CD4-positive, alpha-beta T cell treated with Interferon alpha-2 for 1 hour (primary cell): ENCODE measurements at places on chromosomes 16 and 17.

DNA sequence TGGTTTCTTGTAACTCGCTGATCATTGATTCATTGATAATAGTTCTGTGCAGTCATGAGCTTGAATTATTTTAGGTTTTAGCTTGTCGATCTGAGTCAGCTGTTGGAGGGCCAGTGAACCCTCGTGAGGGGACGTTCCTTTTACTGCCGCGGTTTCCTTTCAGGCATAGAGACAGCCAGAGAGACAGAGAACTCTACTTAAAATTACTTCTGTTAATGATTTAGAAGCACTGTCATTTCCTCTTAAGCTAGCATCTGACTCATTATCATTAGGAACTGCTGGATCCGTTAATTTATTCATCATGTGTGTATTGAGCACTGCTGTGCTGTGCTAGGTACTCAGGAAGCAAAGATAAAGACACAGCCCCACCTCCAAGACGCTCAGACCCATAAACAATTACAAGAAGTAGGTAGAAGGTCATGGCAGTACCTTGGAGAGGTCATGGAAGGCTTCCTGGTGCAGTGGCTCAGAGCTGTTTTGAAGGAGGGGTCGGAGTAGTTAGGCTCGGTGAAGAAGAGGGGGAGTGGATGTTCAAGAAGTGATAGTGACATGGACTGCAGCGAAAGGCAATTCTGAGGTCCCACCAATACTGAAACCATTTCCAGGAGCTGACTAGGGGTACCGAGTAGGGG, 3.3 kb downstream of the PGS1 start:
- peak; percentile 80 for DNase-seq

GRCh38 chr16:22217890-22218730, 12.0 kb downstream of the EEF2K start:
- peak; percentile 38 for DNase-seq

DNA sequence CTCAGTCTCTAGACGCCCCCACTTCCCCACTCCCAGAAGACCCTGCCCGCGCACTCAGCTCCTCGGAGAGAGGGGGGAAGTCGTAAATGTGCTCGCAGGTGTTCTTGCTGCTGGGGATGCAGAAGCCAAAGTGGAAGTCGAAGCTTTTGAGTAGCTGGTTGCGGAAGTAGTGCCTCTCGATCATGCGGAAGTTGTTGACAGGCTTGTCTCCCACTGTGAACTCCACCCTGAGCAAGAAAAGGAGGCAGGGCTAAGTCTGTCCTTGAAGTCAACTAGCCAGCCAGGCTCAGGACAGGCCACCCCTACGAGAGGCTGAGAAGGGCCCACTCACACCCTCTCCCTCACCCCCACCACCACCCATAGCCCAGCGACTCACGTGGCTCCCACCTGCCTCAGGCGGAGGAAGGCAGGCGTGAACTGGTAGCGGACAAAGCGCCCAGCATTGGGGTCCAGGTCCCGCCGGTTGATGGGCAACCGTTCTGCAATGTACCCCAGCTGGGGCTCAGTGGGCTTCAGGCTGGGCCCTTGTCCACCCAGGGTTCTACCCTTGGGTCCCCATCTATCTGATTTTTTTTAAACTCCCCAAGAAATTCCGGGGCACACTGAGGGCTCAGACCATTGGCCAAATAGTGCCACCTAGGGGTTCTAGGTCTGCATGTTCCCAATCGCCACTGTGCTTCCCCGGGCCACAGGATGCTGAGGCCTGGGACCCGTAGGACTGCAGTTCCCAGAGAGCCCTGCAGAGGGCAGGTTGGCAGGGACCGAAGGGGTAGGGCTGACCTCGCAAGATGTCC, 4.6 kb downstream of the UNC119 start:
- DNase-seq, result peak; percentile 74

DNA sequence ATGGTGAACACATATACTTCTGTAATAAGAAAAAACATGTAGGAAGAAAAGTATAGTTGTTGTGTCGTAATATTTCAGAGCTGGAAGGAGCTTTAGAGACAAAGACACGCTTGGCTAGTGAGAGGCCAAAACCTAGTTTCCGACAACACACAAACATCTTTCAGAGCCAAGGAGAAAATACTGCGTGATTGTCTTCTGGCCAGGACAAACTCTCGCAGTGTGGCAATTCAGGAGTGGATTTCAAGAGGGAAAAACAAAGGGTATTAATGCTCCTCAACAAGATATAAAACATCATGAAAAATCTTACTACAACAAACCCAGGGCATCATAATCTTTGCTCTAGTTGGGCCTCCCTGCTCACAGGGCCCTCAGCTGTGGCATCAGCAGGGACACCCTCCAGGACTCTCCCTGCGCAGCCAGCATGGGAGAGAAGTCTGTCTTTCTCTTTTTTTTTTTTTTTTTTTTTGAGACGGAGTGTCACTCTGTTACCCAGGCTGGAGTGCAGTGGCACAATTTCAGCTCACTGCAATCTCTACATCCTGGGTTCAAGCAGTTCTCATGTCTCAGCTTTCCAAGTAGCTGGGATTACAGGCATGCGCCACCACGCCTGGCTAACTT, 66.4 kb downstream of the CYB5B start:
- no peak for DNase-seq

GRCh38 chr17:27665549-27665948, 34.6 kb downstream of the LGALS9 start:
- DNase-seq, result no peak

GRCh38 chr16:82011199-82011641, at the start of gene SDR42E1:
Gene SDR42E1 (minus strand): TSS chr16:82011470. CDS start chr16:82000858, 10,612 bp downstream.
- peak; percentile 77 for DNase-seq

GRCh38 chr16:35391328-35391727, 1931.9 kb downstream of the TP53TG3F start:
- DNase-seq, result no peak

- DNase-seq, result peak; percentile 2
These were observed 59.0 kb downstream of the ARHGAP17 start for GRCh38 chr16:24955975-24956731.

DNA sequence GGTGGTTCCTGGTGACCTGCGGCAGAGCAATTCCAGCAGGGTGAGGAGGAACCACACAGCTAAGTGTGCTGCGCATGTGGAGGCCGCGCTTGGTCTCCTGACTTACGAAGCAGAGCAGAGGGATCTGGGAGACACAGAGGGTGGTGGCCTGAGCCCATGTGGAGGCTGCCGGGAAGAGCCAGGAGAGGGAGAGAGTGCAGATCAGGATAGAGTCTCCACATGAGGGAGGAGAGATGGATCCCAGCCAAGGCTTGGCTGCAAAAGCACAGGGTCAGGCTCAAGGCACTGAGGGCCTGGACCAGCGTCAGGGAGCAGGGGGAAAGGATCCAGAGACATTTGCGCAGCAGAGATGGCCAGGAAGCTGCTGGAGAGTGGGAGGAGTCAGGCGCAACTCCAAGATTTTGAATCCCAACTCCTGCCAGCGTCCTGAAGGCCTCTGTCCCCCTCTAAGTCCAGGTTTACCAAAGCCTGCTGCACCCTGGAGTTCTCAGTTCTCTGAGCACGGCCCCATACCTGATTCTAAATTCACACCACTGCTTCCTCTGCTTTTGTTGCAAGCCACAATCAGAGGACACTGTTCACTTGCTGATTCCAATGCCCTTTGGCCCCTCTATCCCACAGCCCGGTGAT, 11.3 kb upstream of the MLLT6 start:
- no peak for DNase-seq

DNA sequence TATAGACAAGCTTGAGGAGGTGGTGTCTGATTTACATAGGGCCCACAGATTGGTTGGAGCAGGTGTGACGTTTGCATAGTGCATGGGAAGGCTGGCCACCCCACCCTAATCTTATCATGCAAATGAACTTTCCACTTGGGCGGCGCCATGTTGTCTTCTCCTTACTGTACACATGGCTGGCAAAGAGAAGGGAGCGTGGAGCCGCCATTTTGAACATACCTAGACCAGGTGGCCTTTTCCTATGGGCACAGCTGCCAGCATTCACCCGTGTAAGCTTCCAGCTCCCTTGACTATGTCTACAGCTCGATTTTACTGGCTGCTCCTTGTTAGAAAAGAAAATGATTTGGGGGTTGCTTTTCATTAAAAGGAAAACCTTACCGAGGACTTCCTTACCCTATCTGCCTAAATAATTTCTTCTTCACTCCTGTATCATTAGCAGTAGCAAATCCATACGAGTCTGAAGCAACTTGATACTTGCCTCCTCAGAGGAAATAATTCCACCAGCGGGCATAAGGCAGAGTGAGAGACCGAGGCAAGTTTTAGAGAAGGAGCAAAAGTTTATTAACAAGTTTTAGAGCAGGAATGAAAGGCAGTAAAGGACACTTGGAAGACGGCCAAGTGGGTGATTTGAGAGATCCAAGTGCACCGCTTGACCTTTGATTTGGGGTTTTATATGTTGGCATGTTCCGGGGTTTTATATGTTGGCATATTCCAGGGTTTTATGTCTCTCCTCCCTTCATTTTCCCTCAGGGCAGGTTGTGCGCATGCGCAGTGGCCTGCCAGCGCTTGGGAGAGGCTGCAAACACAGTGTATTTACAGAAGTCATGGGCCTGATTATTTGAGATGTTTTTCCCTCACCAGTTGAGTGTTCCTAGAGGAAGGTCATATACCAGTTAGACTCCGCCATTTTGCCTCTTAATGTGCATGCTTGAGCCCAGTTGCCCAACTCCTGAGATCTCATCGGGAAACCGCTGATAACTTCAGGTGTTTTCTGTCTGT, 65.7 kb downstream of the MARF1 start:
- DNase-seq, result no peak

GRCh38 chr17:80790021-80790765, 201.4 kb upstream of the CHMP6 start:
- peak; percentile 54 for DNase-seq

DNA sequence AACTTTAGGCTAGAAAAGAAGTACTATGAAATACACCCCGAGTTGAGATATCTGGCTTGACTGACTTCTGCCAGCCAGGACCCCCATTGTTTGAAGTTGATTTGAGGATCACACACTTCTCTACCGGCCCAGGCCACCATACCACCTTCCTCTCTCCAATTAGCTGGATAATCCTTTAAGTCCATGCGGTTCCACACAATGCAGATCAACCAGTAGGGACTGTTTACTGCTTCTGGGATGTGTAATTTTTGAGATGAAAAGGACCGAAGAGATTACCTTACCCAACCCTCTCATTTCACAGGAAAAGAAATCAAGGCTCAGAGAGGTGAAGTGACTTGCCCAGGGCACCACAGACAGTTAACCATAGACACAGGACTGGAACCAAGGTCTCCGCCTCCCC, 20.5 kb downstream of the ERN1 start:
- no peak for DNase-seq

DNA sequence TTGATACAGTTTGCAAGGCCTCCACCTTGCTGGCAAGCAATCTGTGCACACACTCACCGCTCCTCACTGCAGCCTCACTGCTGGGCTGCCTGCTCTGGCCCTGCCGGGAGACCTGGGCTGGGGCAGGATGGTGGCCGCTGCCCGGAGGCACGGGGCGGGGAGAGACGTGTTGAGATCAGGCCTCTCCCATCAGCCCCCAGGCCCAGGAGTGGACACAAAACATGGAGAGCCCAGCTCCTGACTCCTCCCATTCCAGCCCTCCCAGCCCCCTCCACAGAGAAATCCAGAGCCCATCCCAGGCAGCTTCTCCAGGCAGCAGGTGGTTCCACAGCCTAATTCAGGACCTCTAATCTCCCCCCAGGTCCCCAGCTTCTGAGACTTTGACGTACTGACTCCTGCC, 23.1 kb upstream of the RPL38 start:
- no peak for DNase-seq

GRCh38 chr16:88472069-88472468, 19.0 kb downstream of the ZFPM1 start:
- peak; percentile 42 for DNase-seq

DNA sequence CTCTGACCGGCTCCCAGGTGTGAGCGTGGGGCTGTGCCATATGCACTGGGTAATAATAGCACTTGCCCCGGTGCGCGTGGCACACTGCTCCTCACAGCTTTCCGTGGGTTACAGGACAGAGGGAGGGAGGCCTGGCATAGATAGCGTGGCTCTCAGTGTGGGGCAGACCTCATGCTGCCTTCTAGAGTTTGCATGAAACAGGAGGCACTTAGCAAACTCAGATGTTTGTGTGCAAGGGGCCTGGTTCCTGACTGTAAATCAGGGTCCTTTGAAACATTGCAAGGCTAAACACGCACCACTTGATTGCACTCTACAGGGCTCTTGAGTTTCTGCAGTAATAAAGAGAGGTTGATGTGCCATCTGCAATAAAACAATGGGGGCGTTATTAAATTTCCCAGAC, 101.7 kb downstream of the RPTOR start:
- no peak for DNase-seq

DNA sequence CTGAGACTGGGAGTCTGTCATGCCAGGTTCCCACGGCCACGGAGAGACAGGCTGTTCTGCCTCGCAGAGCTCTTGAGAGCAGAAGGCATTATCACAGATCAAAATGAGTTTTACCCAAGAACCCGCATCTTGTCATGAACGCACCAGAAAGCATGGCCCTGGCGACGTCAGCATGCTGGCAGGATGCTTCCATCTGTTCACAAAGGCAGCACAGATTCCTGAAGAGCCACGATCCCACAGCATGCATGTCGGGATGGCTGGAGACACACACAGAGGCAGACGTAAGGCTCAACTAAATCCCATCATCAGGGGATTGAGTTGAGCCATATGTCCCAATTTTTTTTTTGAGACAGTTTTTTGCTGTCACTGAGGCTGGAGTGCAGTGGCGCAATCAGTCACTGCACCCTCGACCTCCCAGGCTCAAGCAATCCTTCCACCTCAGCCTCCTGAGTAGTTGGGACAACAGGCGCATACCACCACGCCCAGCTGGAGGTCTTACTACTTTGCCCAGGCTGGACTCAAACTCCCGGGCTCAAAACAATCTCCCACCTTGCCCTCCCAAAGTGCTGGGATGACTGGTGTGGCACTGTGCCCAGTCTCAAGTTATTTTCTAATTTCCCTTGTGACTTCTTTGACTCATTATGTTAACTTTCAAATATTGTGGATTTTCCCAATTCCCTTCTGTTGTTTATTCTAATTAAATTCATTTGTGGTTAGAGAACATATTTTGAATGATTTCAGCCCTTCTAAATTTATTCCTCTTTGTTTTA, 11.1 kb downstream of the FANCA start:
- DNase-seq, result no peak

DNA sequence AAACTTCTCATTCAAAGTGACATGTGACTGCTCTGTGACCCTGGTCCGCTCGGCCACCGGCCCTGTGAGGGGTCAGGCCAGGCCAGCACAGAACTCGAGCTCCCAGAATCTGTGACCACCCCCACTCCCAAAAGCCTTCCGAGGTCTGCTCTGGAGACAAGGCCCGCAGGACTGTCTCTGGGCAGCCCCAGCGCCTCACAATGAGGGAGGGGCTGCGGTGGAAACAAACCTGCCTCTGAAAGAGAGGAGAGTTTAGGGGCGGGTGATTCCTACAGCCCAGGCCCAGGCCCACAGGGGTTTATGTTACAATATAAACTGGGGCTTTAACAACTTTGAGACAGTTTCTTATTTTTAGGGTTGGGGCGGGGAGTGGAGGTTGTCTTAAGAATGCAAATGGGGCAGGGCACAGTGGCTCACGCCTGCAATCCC, 19.9 kb downstream of the IGFBP4 start:
- DNase-seq, result no peak

- no peak for DNase-seq
These were observed 26.3 kb upstream of the ETV4 start for GRCh38 chr17:43572368-43572980.

GRCh38 chr16:89017543-89018281, 40.7 kb upstream of the CBFA2T3 start:
- no peak for DNase-seq
